ENCODE measurements at places on chromosomes 3 and 15. TPM values are rescaled to one million over a fixed set of nuclear protein-coding genes. Genes with fewer than 3 reads are reported as not detected.

Gene FSIP1
- total RNA-seq, result 0.60 TPM

DNA sequence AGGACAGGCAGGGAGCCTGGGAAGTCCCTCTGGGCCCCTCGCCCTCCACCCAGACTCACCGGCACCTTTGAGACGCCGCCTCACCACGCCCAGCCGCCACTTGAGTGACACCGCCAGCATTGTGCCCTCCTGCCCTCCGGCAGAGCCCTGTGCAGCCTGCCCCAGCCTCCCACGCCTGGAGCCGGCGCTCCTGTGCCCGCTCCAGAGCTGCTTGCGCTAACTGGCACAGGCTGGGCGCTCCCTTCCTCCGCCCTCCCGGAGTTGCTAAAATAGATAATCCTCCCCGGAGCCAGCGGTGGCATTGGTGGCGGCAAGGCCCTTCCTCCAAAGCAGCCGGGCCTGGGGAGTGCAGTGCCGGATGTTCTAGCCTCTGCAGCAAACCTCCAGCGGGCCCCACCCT is 15.7 kb upstream of the GRIP2 start:
- H3K27me3 ChIP-seq, result peaks cover 47% of the 10 kb centered on the region
- peaks cover 18% of the 10 kb centered on the region for H3K4me1 ChIP-seq
- H3K4me3 ChIP-seq, result peak overlapping the region; percentile 50
- no peaks in the 10 kb centered on the region for H3K36me3 ChIP-seq
- peak; percentile 23 for DNase-seq

GRCh38 chr3:108334701-108335100 is 38.4 kb downstream of the HHLA2 start:
- H3K4me1 ChIP-seq, result peaks cover 10% of the 10 kb centered on the region
- DNase-seq, result no peak
- peaks cover 7% of the 10 kb centered on the region for H3K27me3 ChIP-seq
- no peak overlapping the region for H3K27ac ChIP-seq
- H3K36me3 ChIP-seq, result no peaks in the 10 kb centered on the region
- H3K4me3 ChIP-seq, result no peak overlapping the region

- no peak overlapping the region for H3K4me3 ChIP-seq
- no peak overlapping the region for H3K27ac ChIP-seq
- H3K27me3 ChIP-seq, result no peaks in the 10 kb centered on the region
- no peak for DNase-seq
- peaks cover 17% of the 10 kb centered on the region for H3K4me1 ChIP-seq
These were observed 25.5 kb downstream of the DPH3 start for GRCh38 chr3:16239086-16239770.

DNA sequence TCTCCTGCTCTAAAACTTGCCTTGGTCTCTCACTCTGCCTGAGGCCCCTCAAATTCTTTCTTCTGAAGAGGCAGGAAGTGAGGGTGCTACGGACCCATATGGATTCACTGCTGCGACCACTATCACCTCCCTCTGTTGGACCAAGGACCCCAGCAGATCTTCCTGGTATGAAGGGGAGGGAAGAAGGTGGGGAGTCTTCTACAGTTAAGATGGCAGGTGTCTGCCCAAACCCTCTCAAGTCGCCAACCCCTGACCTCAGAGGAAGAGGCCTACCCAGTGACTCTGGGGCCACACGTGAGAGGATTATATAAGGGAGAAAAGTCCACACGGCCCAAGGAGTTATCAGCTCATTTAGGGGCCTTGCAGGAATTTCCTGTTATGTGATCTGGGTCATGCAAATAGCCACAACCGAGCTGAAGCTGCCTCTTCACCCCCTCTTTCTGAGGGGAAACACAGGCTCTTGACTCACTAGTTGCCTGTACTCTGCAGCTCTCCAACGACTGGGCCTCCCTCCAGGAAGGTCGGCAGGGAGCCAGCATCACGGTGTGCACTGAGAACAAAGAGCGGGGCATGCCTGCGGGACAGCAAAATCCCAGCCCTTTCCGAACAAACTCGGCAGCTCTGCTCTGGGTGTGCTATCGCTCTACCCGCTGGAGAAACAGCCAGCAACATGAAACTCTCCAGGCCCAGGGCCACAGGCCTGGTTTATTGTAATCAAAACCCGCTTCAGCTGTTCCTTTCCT is 116.0 kb downstream of the XXYLT1 start:
- no peaks in the 10 kb centered on the region for H3K36me3 ChIP-seq
- no peak overlapping the region for H3K4me3 ChIP-seq
- H3K4me1 ChIP-seq, result peaks cover 30% of the 10 kb centered on the region

DNA sequence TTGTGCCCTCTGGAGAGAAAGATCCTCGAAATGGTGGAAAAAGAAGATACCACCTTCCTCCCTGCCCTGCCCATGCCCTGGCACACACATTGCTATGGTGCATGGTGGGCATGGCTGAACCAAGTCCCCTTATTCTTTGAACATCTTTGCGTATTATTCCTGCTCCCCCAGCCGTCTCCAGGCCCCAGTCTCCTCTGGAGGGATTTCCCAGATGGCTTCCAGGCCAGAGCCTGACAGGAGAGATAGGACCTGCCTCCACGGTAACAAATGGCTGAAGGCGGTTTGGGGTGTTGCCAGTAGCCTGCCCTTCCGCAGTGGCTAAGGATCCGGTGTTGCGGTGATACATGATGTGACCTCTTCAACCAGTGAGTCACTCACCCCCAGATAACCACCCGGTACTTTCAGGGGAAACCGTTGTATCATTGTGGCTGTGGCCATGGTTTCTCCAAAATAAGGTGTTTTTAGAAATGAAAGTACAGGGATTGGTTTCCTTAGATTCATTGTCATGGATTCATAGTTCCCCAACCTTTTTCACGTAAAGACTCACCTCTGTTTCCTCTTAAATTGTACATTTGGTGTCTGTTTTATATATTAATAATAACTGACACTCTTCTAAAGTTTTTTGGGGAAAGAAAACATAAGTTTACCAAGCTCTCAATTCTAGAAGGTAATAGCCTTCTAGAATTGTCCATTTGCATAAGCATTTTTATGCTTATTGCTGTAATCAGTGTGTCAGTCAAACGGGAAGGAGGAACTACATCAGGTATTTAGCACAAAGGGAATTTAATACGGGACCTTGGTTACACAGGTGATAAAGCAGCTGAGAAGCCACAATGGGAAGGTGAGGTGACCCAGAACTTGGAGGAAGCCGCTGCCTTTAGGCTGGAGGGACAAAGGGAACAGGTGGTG is 25.9 kb downstream of the SMAD3 start:
- peaks cover 81% of the 10 kb centered on the region for H3K4me1 ChIP-seq
- DNase-seq, result peak; percentile 86
- H3K36me3 ChIP-seq, result peaks cover 7% of the 10 kb centered on the region
- peak overlapping the region; percentile 97 for H3K27ac ChIP-seq
- no peaks in the 10 kb centered on the region for H3K27me3 ChIP-seq

Data from activated T-cell treated with anti-CD3 and anti-CD28 coated beads, Interleukin-2, amount 50 U/mL, for 72 hours (primary cell).